Bronchial epithelial cell (primary cell): ENCODE measurements at places on chromosomes 5 and 9. TPM values are rescaled to one million over a fixed set of nuclear protein-coding genes. Genes with fewer than 3 reads are reported as not detected.

DNA sequence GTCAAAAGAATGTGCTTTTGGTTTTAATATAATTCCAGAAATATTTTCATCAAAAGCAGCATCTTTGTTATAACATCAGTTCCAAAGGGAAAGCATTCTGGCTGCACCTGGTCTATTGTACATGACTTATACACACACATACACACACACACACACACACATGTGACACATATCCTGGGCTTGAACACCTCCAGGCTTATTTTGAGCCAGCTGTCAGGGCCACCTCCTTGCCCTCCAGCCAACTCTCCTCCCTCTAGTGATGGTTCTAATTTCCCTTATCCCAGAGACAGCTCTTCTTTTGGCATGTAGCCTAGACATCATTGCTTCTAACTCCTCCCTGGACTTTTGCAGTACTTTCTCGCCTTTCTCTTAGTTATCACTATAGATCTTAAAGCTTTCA, 115.0 kb downstream of the PIK3R1 start:
- peak; percentile 28 for DNase-seq

The HMMR gene
- 0.53 and 1.4 TPM in 2 replicates for total RNA-seq

The ARHGEF39 gene
- total RNA-seq: 0.13 and 0.79 TPM in 2 replicates

The FOXD4L6 gene
- 0.13 TPM in 1 of 2 replicates, not detected in the other for total RNA-seq

The DIRAS2 gene
- total RNA-seq: under 0.01 TPM in 1 of 2 replicates, not detected in the other

The PALM2AKAP2 gene
- total RNA-seq: 1.3 and 5.0 TPM in 2 replicates

The THOC3 gene
- total RNA-seq: 97.4 and 174 TPM in 2 replicates

DNA sequence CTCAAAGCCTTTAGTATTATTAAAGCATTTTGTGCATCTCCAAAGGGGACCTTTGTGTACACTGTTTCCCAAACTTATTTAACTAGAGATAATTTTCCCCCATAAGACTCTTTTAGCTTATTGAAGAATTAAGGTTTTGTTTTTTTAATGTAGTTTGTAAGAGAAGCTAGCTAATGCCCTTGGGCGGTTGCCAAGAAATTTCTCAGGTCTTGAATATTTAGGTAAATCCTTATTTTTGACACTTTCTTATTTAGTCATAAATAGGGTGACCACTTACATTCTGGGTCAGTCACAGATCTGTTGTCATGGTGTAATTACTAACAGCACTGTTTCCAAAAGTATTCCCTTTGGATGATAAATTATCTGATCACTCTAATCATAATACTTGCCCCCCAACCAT, 27.2 kb downstream of the TNFAIP8 start:
- no peak for DNase-seq

GRCh38 chr9:93077367-93077766, 18.6 kb upstream of the CARD19 start:
- no peak for DNase-seq

- DNase-seq: no peak
Observed at GRCh38 chr5:4781299-4781698, 358.8 kb upstream of the ADAMTS16 start.

DNA sequence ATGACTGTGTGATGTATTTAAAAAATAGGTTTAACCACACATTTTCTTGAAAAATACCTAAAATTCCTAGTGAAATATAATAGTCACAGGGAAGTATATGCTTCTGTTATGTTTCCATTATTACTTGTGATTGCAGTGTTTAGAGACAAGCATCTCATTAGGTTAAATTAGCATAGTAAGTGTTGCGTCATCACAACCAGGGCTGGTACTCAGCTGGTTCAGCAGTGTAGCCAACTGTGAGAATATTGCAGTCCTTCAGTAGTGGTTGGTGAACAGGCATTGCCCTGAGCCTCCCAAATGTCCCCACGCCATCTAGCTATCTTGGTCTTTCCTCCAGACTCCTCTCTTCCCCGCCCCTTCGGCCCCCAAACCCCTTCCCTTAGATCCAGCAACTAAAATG, 261.7 kb downstream of the ARHGEF28 start:
- DNase-seq: no peak

GRCh38 chr5:14587150-14587549, 5.6 kb downstream of the OTULINL start:
- no peak for DNase-seq
